ENCODE measurements at places on chromosomes 6 and 20.

- DNase-seq: no peak
Measured at GRCh38 chr20:5039255-5039657, 37.9 kb upstream of the SLC23A2 start.

GRCh38 chr6:42877695-42878094 is 1.7 kb upstream of the RPL7L1 start:
- no peak for DNase-seq

GRCh38 chr6:158543606-158544185 is 16.2 kb upstream of the TMEM181 start:
- DNase-seq: no peak

DNA sequence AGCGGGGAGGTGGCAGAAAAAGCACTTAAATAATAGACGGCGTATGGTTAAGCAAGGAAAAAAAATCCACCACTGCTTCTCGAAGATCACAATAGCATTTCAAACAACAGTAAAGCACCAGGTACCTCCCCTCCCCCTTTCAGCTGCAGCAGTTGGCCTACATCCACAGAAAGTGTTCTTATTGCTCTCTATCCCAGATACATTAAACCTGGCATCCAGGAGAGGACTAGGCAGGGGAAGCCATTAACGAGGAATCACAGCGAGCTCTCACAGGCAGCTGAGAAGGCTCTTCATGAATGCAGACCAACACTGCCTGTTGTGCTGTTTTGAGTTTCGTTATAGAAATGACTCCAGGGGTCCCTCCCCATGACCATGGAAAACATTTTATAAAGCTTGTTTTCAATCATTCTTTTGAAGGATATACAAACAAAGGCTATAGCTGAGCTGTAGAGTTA is 11.8 kb downstream of the FYN start:
- no peak for DNase-seq

DNA sequence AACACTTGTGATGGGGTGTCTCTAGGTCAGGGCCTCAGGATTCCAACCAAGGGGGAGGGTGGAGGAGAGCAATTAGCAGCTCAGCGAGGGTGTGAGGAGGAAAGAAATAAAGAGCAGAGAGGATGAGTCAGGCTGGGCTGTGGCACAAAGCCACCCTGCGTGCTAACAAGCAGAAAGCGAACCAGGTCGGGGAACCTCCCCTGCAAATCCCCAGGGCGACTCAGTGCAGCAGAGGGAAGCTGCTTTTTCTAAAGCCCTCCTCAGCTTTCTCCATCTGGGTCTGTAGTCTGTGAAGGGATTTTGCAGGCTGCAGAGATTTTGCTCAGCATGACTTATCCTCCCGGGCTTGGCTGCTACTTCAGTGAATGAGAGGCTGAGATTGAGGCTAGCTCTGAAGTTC is 6.6 kb upstream of the SPO11 start:
- no peak for DNase-seq

GRCh38 chr20:45945678-45946148 is 11.2 kb downstream of the PCIF1 start:
- DNase-seq: no peak

GRCh38 chr6:111938710-111939109 is 65.5 kb upstream of the FYN start:
- DNase-seq: peak; percentile 93

DNA sequence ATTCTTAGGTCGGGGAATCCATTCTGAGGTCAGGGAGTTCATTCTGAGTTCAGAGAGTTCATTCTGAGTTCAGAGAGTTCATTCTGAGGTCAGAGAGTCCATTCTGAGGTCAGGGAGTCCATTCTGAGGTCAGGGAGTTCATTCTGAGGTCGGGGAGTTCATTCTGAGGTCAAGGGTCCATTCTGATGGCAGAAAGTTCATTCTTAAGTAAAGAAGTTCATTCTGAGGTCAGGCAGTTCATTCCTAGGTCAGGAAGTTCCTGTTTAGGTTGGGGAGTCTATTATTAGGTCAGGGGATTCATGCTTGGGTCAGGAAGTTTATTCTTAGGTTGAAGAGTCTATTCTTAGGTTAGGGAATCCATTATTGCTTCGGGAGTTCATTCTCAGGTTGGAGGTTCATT is 16.5 kb upstream of the NXT1 start:
- DNase-seq: no peak

DNA sequence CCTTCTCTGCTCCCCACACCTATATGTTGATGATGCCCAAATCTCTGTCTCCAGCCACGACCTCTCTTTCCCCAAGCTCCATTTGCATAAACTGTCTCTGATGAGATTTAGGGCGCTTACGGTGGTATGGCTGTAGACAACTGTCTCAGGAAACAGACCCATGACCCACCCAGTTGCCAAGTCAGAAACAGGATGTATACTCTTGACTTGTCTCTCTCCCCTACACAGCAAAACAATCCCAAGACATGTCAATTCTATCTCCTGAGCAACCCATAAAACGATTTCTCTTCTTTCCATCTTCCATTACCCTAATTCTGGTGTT is 13.9 kb downstream of the GNL1 start:
- no peak for DNase-seq

DNA sequence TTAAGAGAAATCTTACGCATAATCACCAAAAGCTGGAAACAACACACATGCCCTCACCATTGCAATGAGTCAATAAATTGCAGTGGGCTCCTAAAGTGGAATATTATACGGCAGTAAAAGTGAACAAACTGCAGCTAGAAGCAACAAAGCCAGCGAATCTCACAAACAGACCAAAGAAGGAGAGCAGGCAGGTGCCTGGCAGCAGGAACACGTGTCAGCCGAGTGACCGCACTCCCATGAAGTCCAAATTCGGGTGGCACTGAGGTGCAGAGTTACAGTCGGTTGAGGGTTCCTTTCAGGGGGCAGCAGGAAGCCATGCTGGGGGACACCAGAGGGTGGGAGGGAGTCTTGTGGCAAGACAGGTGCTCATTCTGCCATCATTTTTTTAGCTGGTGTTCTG is 313.1 kb downstream of the TAF4 start:
- DNase-seq: no peak

- DNase-seq: peak; percentile 98
Measured at GRCh38 chr6:85360794-85361642, 88.9 kb upstream of the NT5E start.

DNA sequence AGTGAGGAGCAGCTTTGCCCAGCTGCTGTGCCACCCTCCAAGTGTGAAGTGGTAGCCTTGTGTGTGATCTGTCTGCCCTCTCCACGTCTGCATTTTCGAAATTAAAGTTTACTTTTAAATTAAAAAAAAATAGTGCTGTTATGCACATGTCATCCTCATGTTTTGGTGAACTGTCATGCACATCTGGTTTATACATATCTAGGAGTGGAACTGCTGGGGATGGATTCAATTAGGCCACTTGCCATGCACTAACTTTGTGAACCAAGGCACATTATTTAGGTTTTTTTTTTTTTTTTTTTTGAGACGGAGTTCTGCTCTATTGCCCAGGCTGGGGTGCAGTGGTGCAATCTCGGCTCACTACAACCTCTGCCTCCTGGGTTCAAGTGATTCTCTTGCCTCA is 3.6 kb downstream of the GTSF1L start:
- peak; percentile 22 for DNase-seq

DNA sequence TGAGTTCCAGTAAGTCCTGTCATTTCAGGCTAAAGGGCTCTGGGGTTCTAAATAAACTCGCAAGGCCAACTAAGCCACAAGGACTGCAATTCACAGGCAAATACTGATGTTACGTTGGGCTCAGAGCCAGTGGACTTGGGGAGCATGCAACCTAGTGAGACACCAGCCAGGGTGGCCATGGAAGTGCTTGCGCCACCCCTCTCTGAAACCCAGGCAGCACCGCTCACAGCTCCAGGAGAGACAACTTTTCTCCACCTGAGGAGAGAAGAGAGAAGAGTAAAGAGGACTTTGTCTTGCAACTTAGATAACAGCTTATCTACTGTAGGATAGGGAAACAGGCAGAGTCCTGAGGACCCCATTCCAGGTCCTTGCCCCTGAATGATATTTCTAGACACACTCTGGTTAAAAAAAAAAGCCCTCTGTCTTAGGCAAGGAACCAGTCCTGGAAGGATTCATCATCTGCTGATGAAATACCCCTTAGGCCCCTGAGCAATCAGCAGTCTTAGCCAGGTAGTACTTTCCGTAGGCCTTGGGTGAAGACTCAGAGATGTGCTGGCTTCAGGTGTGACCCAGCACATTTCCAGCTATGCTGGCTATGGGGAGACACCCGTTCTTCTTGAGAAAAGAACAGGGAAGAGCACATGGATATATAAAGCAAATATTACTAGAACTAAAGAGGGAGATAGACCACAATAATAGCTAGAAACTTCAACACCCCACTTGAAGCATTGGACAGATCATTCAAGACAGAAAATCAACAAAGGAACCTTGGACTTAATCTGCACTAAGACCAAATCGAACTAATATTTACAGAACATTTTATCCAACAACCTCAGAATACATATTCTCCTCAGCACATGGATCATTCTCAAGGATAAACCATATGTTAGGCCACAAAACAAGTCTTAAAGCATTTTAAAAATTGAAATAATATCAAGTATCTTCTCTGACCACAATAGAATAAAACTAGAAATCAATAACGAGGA is 31.5 kb upstream of the TBC1D32 start:
- DNase-seq: no peak

GRCh38 chr6:139126931-139127330 is 7.9 kb upstream of the HECA start:
- no peak for DNase-seq

DNA sequence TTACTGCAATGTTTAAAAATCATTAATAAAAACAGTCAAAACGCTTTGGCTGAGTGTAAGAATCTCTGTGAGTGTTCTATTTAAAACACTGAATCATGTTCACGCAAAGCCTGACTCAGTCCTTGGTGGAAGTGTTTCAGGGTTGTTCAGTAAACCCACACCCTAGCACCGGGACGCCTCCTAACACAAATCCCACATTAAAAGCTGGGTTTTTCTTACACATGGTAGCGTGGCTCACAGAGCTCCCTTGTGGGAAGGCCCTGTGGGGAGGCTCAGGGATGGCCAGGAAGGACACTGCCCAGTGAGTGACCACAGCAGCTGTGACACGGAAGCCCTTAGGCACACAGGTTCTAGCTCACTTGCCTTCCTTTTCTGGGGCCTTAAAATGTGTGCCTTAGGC is 80.2 kb downstream of the GMPR start:
- peak; percentile 78 for DNase-seq

DNA sequence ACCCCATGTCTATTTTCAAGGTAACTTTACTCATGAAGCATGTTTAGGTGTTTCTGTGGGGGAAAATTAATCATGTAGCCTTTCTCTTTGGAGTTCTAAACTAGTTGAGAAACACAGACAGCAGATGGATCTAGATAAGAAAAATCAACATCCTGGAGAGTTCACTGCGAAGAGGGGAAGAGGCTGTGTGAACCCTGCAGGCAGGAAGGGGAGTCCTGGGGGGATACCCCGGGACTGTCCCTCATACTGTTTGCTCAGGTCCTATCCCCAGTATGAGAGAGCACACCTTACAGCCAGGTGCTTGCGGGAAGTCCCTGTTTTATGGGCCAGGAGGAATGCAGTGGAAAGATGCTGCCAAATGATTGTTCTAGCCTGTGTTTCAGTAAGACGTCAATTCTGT is 32.7 kb downstream of the CHMP4B start:
- DNase-seq: no peak

- peak; percentile 86 for DNase-seq
Measured at GRCh38 chr20:33647603-33648395, 14.3 kb upstream of the C20orf144 start.

DNA sequence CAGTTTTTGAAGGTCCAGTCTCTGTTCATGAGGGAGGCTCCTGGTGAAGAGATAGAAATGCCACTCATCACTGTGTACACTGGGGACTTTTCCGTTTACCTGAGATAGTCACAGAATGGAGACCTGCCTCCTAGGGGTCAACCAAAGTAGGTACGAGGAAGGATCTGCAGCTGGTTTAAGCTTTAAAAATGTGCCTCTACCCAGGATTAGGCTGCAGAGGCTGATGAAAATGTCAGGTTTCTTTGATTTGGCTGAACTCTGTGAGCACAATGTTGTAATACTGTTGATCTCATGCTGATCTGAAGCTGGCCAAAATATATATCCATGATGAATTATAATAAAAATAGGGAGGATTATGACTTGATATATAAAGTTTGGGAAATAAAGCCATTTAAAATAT is 182.7 kb downstream of the ADAT2 start:
- no peak for DNase-seq

- DNase-seq: no peak
Measured at GRCh38 chr6:38476888-38477287, 162.8 kb downstream of the BTBD9 start.

Data from fibroblast of lung (primary cell).